Activated naive CD4-positive, alpha-beta T cell treated with anti-CD3 and anti-CD28 coated beads for 36 hours (primary cell): ENCODE measurements at places on chromosomes 5 and 9. TPM values are rescaled to one million over a fixed set of nuclear protein-coding genes. Genes with fewer than 3 reads are reported as not detected.

DNA sequence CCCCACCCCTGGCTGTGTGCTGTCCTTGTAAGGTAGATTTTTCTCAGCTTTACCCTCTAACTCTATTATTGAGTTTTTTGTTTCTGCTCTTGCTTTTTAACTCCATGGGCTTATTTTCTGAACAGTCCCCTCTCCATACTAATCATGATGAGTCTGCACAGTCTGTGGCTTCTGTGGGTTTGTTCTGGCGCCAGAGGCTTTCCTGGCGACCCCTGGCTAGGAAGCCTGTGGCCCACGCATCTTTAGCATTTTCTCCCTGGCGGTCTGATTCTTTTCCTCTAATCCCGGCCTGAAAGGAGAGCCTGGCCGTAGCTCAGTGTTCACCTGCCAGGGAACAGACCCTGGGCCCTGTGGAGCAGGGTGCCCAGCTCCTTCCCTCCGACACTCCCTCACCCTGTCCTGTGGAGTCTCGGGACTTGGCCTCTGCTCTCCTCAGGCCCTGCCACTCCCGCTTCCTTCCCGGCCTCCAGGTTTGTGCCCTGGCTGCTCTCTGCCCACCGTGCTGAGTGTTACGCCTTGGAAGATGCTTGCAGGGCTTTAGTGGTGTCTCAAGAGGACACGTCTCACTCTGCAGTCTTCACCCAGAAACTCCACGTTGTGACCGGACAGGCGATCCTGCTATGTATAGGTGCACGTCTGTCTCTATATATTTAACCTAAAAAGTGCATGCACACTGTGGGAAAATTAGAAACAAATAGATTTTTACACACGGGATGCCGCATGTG lies 31.7 kb upstream of the LRRC14B start:
- no peaks in the 10 kb centered on the region for H3K36me3 ChIP-seq
- no peak overlapping the region for H3K4me3 ChIP-seq
- H3K4me1 ChIP-seq, result no peaks in the 10 kb centered on the region
- no peak overlapping the region for H3K27ac ChIP-seq
- peaks cover 13% of the 10 kb centered on the region for H3K27me3 ChIP-seq

GRCh38 chr5:126716861-126717260 lies 60.1 kb upstream of the LMNB1 start:
- no peak for DNase-seq
- H3K36me3 ChIP-seq, result no peaks in the 10 kb centered on the region
- H3K4me3 ChIP-seq, result no peak overlapping the region
- H3K27me3 ChIP-seq, result no peaks in the 10 kb centered on the region
- no peaks in the 10 kb centered on the region for H3K4me1 ChIP-seq

GRCh38 chr5:140568443-140569063 lies 3.9 kb downstream of the SLC35A4 start:
- H3K4me1 ChIP-seq, result peaks cover 55% of the 10 kb centered on the region
- no peak for DNase-seq

DNA sequence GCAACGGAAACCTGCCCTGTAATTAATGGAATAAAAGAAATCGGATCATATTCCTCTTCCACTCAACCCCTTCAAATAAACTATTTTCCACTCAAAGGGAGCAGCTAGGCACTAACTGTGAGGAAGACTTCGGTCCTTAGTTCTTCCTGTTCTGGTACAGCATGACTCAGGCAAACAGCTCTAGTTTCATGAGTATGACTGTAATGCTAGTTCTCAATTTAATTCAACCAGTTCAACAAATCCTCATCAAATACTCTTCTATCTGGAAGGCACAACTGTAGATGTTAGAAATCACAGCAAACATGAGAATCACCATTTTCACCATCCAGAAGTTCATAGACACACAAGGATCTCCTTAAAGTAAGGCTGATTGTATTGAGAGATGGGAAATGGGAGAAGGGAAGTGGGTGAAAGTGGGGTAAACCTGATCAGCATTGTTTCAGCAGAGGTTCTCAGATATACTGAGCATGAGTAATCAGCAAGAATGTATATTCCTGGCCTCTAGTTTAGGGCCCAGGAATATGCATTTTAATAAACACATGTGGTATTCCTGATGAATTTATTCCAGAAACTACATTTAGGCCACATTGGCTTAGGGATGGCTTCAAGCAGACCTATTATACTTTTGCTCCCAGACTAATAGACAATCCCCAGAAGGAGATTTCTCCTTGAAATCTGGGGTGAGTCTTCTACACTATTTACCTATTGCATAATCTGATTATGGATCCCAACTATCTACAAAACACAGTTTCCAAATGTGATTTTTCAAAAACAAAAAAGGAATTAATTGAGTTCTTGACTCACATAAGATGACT lies 141.1 kb upstream of the SLC12A2 start:
- H3K27me3 ChIP-seq, result no peaks in the 10 kb centered on the region
- peaks cover 1% of the 10 kb centered on the region for H3K36me3 ChIP-seq
- no peak for DNase-seq
- no peak overlapping the region for H3K27ac ChIP-seq
- no peak overlapping the region for H3K4me3 ChIP-seq

- H3K36me3 ChIP-seq, result no peaks in the 10 kb centered on the region
- H3K27me3 ChIP-seq, result no peaks in the 10 kb centered on the region
- DNase-seq, result no peak
- no peak overlapping the region for H3K4me3 ChIP-seq
Measured at GRCh38 chr9:110950041-110950645, 88.1 kb downstream of the LPAR1 start.

DNA sequence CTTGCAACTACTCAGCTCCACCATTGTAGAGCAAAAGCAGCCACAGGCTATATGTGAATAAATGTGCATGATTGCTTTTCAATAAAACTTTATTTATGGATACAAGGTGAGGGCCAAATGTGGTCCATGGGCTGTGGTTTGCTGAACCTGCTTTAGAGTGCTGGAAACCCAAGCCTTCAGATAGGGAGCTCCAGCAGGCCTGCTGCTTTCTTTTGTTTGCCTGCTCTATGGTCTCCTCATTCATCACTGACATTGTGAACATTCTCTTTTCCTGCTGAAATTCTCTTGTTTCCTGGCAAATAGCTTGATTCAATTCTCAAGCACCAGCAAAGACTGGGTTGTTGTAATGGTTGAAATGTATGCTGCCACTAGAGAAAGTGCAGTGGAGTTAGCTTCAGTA lies 26.0 kb downstream of the EGFLAM start:
- no peaks in the 10 kb centered on the region for H3K27me3 ChIP-seq
- H3K4me3 ChIP-seq, result no peak overlapping the region
- no peak overlapping the region for H3K27ac ChIP-seq
- DNase-seq, result no peak

The ZNF618 gene
- total RNA-seq, result 0.02 TPM

The TERT gene
- total RNA-seq, result 13.1 TPM

The GARNL3 gene
- total RNA-seq, result 4.6 TPM

GRCh38 chr5:163079618-163080017 lies 357.8 kb upstream of the CCNG1 start:
- no peak overlapping the region for H3K4me3 ChIP-seq
- no peak overlapping the region for H3K27ac ChIP-seq
- no peaks in the 10 kb centered on the region for H3K36me3 ChIP-seq
- DNase-seq, result no peak
- H3K27me3 ChIP-seq, result no peaks in the 10 kb centered on the region
- no peaks in the 10 kb centered on the region for H3K4me1 ChIP-seq

- peak overlapping the region; percentile 75 for H3K27ac ChIP-seq
- peak overlapping the region; percentile 96 for H3K4me3 ChIP-seq
- peaks cover 42% of the 10 kb centered on the region for H3K4me1 ChIP-seq
- peak; percentile 18 for DNase-seq
- peaks cover 6% of the 10 kb centered on the region for H3K36me3 ChIP-seq
Measured at GRCh38 chr5:115842089-115842935, 577 bp downstream of the AP3S1 start.

The TRIM52 gene
- 10.5 TPM for total RNA-seq

The SHOC1 gene
- not detected for total RNA-seq

The PMPCA gene
- 69.2 TPM for total RNA-seq

DNA sequence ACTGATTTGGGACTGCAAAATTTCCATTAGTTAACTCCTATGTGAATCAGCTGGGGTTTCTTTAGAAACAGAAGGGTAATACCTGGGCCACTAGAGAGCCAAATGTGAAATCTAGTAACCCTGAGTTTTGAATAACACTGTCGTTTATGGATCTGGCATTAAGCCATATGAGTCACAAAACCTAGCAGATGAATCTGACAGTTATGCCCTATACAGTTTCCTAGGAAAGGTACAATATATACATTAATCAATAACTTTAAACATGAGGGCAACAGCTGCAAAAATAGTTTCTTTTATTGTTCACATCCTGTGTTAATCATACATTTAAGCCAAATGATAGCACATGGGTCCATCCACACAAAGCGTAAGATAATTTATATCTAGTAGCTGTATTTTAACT lies 56.9 kb downstream of the PAM start:
- DNase-seq, result no peak
- peaks cover 4% of the 10 kb centered on the region for H3K36me3 ChIP-seq
- H3K27me3 ChIP-seq, result no peaks in the 10 kb centered on the region
- H3K4me1 ChIP-seq, result peaks cover 19% of the 10 kb centered on the region

The RNF224 gene
- not detected for total RNA-seq

- no peak overlapping the region for H3K27ac ChIP-seq
- peaks cover 3% of the 10 kb centered on the region for H3K4me1 ChIP-seq
- H3K36me3 ChIP-seq, result no peaks in the 10 kb centered on the region
- no peaks in the 10 kb centered on the region for H3K27me3 ChIP-seq
- DNase-seq, result no peak
Measured at GRCh38 chr9:121888438-121888775, 204.7 kb downstream of the TTLL11 start.

- DNase-seq, result no peak
- H3K27ac ChIP-seq, result no peak overlapping the region
- no peaks in the 10 kb centered on the region for H3K36me3 ChIP-seq
- no peak overlapping the region for H3K4me3 ChIP-seq
Measured at GRCh38 chr5:152532714-152533113, 127.6 kb upstream of the NMUR2 start.

- no peaks in the 10 kb centered on the region for H3K4me1 ChIP-seq
- no peaks in the 10 kb centered on the region for H3K36me3 ChIP-seq
- no peak overlapping the region for H3K27ac ChIP-seq
- DNase-seq, result no peak
- H3K27me3 ChIP-seq, result peaks cover 42% of the 10 kb centered on the region
Measured at GRCh38 chr9:948497-948896, 28.0 kb upstream of the DMRT3 start.

GRCh38 chr9:34140853-34141252 lies 14.4 kb upstream of the DCAF12 start:
- no peak overlapping the region for H3K4me3 ChIP-seq
- H3K4me1 ChIP-seq, result peaks cover 3% of the 10 kb centered on the region
- DNase-seq, result no peak
- no peaks in the 10 kb centered on the region for H3K36me3 ChIP-seq
- no peak overlapping the region for H3K27ac ChIP-seq

DNA sequence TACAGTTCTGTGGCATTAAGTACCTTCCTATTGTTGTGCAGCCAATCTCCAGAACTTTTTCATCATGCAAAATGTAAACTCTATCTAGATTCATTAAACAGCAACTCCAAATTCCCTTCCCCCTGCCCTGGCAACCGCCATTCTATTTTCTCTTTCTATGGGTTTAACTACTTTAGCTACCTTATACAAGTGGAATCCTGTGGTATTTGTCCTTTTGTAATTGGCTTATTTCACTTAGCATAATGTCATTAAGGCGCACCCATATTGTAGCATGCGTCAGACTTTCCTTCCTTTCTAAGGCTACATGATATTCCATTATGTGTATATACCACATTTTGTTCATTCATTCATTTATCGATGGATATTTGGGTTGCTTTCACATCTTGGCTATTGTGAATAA lies 142.4 kb downstream of the CAAP1 start:
- H3K27ac ChIP-seq, result no peak overlapping the region
- peaks cover 1% of the 10 kb centered on the region for H3K27me3 ChIP-seq
- H3K4me3 ChIP-seq, result no peak overlapping the region
- no peaks in the 10 kb centered on the region for H3K36me3 ChIP-seq
- no peaks in the 10 kb centered on the region for H3K4me1 ChIP-seq

GRCh38 chr9:20623021-20623747 lies 885 bp upstream of the MLLT3 start:
- peak overlapping the region; percentile 95 for H3K27ac ChIP-seq
- DNase-seq, result peak; percentile 68
- peak overlapping the region; percentile 98 for H3K4me3 ChIP-seq
- H3K27me3 ChIP-seq, result no peaks in the 10 kb centered on the region

DNA sequence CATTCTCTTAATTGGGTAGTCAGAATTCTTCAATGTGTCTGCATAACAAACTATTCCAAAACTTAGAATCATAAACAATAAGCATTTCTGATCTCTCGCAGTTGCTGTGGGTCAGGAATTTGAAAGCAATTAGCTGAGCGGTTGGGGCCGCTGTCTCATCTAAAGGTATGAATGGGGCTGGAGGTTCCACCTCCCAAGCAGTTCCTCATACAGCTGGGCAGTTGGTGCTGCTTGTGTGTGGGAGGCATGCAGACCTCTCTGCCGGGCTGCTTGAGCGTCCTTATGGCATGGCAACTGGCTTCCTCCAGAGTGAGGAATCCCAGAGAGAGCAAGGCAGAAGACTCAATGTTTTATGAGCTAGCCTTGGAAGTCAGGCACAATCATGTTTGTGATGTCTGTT lies 30.2 kb upstream of the SEMA4D start:
- no peak overlapping the region for H3K4me3 ChIP-seq
- no peak for DNase-seq
- H3K4me1 ChIP-seq, result peaks cover 95% of the 10 kb centered on the region
- H3K27ac ChIP-seq, result no peak overlapping the region
- no peaks in the 10 kb centered on the region for H3K27me3 ChIP-seq

- no peak for DNase-seq
- H3K27ac ChIP-seq, result no peak overlapping the region
- no peak overlapping the region for H3K4me3 ChIP-seq
- H3K27me3 ChIP-seq, result no peaks in the 10 kb centered on the region
Measured at GRCh38 chr5:173456751-173457171, 128.5 kb upstream of the STC2 start.

- H3K4me1 ChIP-seq, result no peaks in the 10 kb centered on the region
- H3K27me3 ChIP-seq, result no peaks in the 10 kb centered on the region
- no peaks in the 10 kb centered on the region for H3K36me3 ChIP-seq
- no peak for DNase-seq
Measured at GRCh38 chr9:119537138-119537537, 167.9 kb upstream of the BRINP1 start.

DNA sequence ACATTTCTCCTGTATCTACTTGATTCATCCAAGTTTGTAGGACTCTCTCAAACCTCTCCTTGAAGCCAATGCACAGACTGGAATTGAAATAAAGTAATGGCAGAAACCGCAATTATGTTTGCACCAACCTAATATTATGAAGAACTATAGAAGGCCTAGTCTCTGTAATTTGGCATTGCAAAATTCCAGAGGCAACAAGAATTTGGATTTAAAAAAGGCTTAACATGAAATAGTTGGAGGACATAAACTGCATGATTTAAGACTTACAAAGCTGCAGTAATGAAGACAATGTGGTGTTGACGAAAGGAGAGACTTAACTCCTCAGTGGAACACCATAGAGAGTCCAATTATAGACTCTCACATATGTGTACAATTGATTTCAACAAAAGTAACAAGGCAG lies 117.8 kb upstream of the MINAR2 start:
- H3K27ac ChIP-seq, result no peak overlapping the region
- DNase-seq, result no peak
- no peaks in the 10 kb centered on the region for H3K4me1 ChIP-seq
